ENCODE measurements at places on chromosomes 12 and 14.

- DNase-seq, result no peak
Measured at GRCh38 chr14:77037938-77038568, 9.5 kb upstream of the IRF2BPL start.

DNA sequence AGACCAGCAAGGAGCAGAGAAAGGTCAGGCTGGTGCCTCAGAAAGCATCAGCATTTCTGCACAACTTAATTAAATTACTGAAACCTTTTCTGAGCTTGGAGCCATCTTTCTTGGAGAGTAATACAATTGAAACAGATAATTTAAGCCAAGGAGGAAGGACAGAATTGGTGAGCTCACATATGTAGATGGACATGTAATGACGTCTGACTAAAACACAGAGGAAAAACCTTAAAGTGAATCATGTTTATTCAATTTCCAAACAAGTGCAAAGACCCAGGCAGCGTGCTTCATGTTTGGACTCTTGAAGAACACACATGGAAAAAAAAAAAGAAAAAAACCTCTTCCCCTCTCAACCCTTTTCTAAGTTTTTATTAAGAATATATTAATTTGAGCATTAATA lies 19.0 kb downstream of the SUSD6 start:
- DNase-seq, result no peak

DNA sequence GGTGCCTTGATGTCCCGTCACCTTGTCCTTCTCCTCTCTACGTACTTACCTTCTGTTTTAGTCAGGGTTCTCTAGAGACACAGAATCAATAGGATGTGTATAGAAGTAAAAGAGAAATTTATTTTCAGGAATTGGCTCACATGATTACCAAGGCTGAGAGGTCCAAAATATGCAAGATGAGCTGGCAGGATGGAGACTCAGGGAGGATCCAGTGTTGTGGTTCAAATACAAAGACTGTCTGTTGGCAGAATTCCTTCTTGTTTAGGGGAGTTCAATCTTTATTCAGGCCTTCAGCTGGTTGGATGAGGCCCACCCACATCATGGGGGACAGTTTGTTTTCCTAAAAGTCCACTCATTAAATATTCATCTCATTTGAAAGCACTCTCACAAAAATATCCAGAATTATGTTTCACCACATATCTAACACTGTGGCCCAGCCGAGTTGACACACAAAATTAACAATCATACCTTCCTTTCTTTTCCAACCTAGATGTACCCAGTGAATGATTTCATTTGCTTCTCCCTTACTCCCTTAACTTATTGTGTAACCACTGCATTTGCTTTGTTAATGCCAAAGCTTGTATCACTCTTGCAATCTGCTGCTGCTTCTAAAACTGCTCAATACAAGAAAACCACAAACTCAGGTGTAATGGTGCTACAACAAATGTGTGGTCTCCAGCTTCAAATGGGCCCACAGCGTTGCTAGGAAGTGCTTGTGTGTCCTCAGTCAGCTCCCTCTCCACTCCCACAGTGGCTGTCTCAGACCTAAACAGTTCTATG lies 195.4 kb upstream of the ARHGAP5 start:
- no peak for DNase-seq

GRCh38 chr14:78448164-78449094 lies 278.3 kb downstream of the NRXN3 start:
- DNase-seq, result peak; percentile 64

DNA sequence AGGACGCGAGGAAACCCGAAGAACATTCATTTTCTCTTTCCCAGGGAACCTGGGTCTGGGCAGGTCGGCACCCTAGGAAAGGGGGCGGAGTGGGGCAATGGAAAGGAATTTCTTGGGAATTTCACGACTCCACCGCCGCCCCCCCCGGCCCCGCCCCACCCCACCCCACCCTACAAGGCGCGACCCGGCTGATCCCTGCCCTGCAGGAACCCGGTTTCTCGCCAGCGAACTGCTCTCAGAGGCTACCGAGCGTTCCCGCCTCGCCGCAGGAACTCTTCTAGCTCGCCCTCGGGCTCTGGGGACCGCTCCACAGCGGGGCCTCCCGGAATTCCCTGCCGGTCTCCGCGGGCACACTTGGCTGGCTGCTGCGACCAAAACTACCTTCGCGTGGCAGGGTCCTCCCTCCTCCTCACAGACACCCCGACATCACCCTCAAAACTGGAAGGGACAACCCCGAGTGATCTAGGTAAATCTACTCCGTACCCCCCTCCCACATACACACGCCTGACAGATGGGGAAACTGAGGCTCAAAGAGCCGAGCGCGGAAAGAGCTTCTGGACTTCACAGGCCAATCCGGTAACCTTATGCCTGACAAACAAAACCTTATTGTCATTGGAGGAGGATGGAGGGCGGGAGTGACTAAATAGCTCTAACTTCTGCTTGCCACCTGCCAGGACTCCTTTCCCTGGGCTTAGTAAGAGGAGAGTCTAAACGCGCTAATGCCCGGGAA lies 785 bp upstream of the ACTN1 start:
- DNase-seq, result peak; percentile 32

Data from pancreas (tissue), 10 donors.